Mesenteric fat pad (tissue), 1 donor: ENCODE measurements at places on chromosomes 2 and 18. TPM values are rescaled to one million over a fixed set of nuclear protein-coding genes. Genes with fewer than 3 reads are reported as not detected.

Gene SCG2
- 0.19 TPM for total RNA-seq

Gene GAREM2
- total RNA-seq, result 6.8 TPM

Gene STK39
- 40.5 TPM for total RNA-seq

Gene LRP1B
- total RNA-seq, result 0.22 TPM
